ENCODE measurements at places on chromosomes 5 and 9. TPM values are rescaled to one million over a fixed set of nuclear protein-coding genes. Genes with fewer than 3 reads are reported as not detected.

DNA sequence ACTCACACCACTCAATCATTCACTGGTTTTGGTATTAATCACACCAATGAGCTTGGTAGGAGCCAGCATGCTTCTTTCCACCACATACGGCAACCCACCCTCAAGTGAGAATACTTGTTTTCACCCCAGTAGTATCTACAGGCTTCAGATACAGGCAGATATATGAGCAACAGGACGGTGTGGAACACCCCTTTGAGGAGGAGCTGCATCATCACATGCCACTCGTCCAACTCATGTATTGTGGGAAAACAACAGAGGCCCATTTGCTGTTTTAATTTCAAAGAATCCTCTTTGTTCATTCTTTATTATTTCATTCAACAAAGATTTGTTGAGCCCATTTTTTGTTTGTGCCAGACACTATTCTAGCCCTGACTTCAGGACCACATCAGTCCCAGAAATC lies 46.0 kb downstream of the RORB start:
- no peak for DNase-seq

GRCh38 chr9:36503172-36504088 lies 69.3 kb upstream of the MELK start:
- DNase-seq, result no peak

Gene SCGB3A2
- total RNA-seq, result not detected

DNA sequence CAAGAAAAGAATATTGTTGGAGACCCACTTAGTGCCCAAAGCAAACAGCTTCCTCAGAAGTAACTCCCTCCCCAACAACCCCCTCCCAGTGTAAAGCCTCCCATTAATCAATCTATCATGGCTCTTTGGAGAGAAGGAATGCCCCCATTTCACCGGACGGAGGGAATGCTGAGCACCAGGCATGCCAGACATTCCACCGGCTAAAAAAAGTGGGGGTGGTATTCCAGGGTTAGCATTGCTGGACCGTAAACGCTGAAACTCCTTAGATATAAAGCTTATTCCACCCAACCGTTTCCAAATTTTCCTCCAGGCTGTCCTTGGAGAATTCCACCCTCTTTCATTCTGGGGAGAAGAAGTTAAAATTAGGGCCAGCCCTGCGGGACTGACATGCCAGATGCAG lies 363 bp upstream of the MAMDC2 start:
- no peak for DNase-seq

- DNase-seq, result no peak
Observed at GRCh38 chr5:128782446-128782845, 182.8 kb upstream of the SLC27A6 start.

DNA sequence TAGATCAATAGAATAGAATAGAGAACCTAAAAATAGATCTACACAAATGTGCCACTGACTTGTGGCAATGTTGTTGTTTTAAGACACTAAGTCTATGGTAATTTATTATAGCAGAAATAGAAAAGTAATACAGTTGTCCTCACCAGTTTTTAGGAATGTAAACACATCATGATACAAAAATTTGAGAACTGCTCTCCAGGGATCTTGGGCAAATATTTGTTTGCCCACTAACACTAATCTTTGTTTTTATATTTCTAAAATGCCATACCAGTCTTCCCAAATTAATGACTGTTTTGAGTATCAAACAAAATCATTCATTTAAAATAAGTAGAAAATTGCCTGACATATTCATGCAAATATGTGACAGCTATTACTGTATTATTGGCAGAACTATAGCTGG lies 297.6 kb downstream of the BRINP1 start:
- DNase-seq, result no peak

- DNase-seq, result no peak
Observed at GRCh38 chr5:143182106-143182505, 221.4 kb downstream of the NR3C1 start.

- peak; percentile 33 for DNase-seq
Observed at GRCh38 chr5:145835848-145836239, 702 bp upstream of the PRELID2 start.

- DNase-seq, result no peak
Observed at GRCh38 chr9:109295221-109296130, 25.4 kb downstream of the EPB41L4B start.

Gene FCN1
- not detected for total RNA-seq

Gene PCDHA12
- 0.56 TPM for total RNA-seq

DNA sequence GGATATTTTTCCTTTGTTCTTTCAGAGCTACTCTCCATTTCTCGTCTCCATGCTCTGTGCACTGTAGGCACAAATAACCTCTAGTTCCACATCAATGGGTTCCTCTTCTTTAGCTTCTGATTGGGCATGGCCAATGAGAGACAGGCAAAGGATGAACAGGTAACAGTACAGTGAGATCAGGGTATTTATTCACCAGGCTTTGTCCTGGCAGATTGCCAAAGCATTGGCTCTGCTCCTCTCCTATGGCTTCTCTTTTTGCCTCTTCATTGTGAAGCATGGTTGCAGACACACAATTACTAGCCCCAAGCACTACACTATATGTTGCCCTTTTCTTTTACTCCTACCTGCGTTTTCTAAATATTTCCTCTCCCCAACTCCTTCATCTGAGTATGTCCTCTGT lies 215.1 kb upstream of the ARRDC3 start:
- no peak for DNase-seq

Gene ARL14EPL
- not detected for total RNA-seq

GRCh38 chr5:88119535-88120125 lies 149.0 kb downstream of the TMEM161B start:
- no peak for DNase-seq

Gene EFCAB9
- not detected for total RNA-seq

DNA sequence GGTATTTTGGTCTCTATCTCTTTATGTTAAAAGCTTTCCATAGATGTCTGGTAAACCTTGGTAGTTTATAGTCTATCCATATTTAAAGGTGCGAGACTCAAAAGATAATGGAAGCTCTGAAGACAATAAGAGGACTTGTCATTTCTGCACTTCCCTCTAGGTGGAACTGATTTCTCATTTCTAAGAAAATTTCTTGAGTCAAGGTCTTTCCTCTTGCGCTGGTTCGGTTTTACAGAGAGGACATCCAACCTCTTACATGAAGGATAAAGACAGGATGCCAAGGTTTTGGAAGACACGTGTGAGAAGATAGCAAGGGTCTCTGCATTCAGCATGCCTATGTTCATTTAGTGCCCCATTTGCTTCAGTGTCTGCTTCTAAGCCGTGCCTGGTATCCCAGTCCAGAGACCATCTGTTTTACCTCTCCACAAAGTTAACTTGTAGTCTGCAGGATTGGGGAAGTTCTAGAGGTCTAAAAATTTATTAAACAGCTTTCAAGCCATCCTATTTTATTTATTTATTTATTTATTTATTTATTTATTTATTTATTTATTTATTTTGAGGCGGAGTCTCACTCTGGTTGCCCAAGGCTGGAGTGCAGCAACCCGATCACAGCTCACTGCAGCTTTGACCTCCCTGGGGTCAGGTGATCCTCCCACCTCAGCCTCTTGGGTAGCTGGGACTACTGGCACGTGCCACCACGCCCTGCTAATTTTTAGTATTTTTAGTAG lies 41.6 kb downstream of the KIAA1191 start:
- DNase-seq, result no peak

DNA sequence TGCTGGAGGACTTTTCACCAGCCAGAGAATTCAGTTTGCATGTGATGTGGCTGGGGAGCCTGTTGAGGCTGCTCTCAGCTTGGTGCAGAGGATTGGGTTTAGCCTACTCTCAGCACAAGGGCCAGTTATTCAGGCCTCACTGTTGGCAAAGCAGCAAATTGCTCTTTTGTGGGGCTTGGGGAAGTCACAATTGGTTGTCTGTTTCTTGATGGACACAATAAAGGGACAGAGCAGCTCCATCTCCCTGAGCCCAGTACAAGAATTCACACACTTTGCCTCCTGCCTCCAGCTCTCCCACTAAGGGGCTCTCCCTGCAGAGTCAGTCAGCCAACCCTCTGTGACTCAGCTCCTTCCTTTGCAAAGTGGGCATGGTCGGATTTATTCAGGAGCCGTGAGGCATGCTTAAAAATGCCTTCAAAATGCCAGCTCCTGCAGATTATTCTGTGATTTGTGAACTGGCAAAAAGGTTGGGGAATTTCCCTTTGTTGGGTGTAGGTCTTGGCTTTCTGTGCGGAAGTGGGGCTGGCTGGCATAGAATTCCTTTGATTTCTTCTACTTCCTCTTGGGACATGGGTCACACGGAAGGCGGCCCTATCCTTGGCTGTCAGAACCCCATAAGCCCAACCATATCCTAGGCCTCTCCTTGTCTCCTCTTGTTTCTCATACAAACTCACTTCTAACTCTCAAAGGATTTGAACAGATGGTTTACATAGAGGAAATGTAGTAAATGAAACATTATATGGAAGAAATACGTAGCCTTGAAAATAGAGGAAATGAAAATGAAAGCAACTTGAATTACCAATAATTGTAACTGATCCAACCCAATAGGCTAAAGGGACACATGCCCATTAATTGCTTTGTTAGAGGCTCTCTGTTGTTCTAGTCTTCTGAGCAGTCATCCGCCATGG lies 118.7 kb upstream of the CD180 start:
- no peak for DNase-seq

DNA sequence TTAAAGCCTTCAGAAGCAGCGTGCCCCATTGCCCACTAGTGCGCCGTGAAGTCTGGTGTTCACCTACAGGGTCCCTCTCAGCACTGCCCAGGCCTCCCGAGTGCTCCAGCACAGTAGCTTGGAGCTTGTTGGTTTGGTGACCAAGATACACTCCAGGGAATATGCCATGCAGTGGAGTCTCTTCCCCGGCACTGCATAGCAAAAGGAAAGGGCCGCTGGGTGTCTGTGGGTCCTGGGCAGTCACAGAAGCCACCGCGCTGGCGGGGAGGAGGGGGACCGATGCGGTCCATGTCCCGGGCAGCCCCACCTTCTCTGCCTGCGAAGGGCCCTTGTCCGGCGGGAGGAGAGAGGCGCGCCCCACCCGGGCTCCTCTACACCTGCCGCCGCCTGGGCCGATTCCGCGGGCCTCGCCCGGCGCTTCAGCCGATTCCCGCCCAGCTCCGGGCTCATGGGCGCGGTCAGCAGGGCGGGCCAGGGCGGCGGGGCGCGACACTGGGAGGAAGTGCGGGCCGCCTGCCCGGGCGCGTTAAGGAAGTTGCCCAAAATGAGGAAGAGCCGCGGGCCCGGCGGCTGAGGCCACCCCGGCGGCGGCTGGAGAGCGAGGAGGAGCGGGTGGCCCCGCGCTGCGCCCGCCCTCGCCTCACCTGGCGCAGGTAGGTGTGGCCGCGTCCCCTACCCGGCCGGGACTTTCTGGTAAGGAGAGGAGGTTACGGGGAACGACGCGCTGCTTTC lies at the start of gene SYK:
Gene SYK, plus strand, starts transcription at position 579 of the 732 bp plus-strand sequence. CDS start 42,080 bp downstream, outside the sequence.
- no peak for DNase-seq

Gene CNTNAP3
- 1.9 TPM for total RNA-seq

DNA sequence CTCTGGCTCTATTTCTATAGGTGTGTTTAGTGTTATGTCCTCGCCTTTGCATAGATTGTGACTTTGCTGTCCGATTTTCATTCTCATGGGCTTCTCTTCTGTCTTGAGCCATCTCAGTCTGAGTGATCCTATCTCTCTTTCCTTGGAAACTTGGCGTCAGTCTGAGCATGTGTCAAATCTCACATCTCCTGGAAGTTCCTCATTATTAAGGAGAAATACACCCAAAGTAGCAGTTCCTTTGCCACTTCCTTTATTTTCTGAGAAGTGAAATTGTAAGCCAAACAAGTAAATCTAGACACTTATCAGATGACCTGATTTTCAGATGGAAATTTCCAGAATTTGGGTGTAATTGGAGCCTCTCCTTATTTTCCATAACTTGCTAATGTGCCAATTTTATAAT lies 126.9 kb upstream of the ANKH start:
- DNase-seq, result no peak

Gene IL9
- total RNA-seq, result not detected

Gene ANKHD1
- 72.0 TPM for total RNA-seq

All from ovary (tissue), 10 donors.